ENCODE measurements at places on chromosomes 7 and 10. TPM values are rescaled to one million over a fixed set of nuclear protein-coding genes. Genes with fewer than 3 reads are reported as not detected.

TRPV5 gene
- total RNA-seq = not detected

CXCL12 gene
- total RNA-seq = not detected

HIP1 gene
- total RNA-seq = 25.8 TPM

HSPA12A gene
- 9.0 TPM for total RNA-seq

EN2 gene
- total RNA-seq = not detected

NCOA4 gene
- total RNA-seq = 236 TPM

CHST3 gene
- total RNA-seq = 15.8 TPM

RHEB gene
- total RNA-seq = 203 TPM

SRRM3 gene
- total RNA-seq = 0.24 TPM

HYAL4 gene
- not detected for total RNA-seq

DNA sequence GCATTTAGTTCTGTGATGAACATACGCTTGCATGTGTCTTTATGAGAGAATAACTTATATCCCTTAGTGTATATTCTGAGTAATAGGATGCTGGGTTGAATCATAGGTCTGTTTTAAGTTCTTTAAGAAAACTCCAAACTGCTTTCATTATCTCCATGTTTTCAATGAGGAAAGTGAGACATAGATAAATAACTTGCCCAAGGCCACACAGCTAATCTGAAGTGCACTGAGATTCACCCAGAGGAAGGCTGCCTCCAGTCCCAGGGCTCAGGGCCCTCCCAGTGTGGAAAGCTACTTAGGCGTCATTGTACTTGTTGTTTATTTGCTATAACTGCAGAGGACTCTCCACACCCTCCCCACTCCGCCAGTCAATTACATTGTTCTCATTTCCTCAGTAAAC, 126.7 kb downstream of the INHBA start:
- DNase-seq = peak; percentile 93

DNA sequence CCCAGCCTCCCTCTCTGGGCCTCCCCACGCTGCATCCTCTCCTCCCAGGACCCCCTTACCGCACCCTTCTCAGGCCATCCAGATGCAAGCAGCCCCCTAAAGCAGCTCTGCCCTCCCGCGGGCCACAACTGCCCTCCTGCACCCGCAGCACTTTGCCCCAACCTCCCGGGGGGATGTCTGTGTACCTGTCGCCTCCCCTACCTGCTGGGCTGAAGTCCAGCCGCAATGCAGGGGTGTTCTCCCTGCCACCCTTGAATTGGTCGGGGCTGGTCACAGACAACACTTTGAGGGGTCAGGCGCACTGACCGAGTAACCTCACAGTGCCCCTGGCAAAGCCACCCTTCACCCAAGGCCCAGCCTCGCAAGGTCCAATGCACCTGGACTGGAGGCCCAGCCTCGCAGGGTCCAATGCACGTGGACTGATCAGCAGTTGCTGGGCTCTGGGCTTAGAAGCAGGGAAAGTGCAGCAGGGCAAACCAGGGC, 8.3 kb upstream of the CALML5 start:
- DNase-seq = no peak

DNA sequence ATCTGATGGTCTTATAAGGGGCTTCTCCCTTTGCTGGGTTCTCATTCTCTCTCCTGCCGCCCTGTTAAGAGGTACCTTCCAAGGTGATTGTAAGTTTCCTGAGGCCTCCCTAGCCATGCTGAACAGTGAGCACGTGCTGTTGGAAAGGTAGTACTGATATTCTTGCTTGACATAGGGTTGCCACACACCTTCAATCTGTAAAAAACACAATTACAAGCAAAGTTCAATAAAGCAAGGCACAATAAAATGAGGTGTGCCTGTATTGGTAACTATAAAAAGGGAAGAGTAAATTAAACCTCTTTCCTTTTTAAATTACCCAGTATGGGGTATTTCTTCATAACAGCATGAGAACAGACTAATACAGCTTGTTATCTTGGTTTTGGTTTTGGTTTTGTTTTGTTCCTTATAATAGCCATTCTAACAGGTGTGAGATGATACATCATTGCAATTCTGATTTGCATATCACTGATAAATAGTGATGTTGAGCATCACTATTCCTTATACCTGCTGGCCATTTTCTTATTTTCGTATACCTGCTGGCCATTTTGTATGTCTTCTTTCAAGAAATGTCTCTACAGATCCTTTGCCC, 164.9 kb upstream of the TRIM24 start:
- no peak for DNase-seq

DNA sequence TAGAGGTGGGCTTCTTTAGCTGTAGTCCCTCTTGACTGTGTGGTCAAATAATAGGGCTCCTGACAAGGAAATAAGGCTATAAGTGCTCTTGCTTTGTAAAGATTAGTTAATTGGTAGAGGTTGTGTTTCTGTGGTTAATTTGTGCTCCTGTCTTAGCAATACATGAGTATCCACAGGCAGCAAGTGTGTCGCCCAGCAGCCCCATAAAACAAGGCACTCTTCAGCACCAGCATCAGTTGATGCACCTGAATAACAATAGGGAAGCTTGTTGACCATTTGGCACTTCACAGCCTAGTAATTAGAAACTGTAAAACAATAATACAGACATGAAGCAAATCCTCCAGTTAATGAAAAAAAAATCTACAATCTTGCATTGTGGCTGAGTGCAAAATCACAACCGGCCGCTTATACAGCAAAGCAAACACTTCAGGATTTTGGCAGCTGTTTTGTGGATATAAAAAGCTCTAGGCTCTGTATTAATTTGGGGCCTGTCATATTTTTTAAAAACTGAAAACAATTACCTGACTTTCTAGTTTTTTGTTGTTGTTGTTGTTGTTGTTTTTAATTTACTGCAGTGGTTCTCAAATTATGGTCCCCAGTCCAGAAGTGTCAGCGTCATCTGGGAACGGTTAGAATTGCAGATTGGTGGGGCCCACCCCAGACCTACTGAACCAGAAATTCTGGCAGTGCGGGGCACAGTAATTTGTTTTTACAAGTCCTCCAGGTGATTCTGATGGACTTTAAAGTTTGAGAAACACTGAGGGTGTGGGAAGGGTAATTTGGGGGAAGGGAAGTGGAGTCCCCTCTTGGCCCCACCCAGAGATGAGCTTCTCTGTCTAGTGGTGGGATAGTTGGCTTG, 56.8 kb downstream of the AUTS2 start:
- no peak for DNase-seq

DNA sequence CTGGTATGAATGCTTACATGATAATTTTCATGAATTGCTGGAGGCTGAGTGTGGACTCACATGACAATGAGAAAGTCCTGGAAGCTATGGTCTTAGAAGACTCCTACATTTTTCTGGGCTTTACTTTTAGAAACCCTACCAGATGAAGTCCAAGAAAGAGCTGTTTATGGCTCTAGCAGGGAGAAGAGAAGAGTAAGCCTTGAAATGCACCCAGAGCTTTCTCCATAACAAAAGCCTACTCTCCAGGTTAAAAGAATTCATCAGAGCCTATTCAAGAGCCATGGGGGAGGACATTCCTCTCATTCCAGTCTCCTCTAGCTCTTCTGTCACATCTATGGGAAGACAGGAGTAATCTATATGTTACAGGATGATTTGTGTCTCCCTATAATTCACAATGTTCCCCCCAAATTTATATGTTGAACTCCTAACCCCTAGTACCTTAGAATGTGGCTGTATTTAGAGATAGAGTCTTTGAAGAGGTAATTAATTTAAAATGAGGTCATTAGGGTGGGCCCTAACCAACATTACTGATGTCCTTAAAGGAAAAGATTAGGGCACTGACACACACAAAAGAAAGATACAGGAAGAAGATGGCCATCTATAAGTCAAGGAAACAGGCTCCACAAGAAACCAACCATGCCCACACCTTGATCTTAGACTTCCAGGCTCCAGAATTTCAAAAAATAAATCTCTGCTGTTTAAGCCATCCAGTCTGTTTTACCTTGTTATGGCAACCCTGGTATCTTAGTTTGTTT, 193.8 kb upstream of the PTER start:
- DNase-seq = no peak

DNA sequence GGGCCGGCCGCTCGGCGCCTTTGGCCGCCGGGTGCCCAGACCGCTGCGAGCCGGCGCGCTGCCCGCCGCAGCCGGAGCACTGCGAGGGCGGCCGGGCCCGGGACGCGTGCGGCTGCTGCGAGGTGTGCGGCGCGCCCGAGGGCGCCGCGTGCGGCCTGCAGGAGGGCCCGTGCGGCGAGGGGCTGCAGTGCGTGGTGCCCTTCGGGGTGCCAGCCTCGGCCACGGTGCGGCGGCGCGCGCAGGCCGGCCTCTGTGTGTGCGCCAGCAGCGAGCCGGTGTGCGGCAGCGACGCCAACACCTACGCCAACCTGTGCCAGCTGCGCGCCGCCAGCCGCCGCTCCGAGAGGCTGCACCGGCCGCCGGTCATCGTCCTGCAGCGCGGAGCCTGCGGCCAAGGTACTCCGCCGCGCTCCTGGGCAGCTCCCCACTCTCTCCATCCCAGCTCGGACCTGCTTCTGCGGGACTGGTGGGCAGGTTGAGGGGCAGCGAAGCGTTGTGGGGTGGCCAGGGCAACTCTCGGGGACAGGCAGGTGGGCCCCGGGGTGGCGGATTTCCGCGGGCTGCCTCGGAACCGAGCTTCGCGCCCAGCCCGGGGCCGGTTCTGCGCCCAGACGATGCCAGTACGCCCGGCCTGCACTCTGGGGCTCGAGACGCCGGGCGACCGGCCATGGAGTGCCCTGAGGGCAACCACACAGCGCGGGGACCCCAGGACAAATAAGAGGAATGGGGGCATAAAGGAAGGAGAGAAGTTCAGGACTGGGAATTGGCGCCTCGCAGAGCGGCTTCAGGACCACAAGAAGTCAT, 578 bp downstream of the HTRA1 start:
- no peak for DNase-seq

- DNase-seq = no peak
These were observed 19.0 kb downstream of the SOSTDC1 start for GRCh38 chr7:16446508-16446907.

GRCh38 chr10:28674782-28675181, 2.5 kb upstream of the BAMBI start:
- no peak for DNase-seq

DNA sequence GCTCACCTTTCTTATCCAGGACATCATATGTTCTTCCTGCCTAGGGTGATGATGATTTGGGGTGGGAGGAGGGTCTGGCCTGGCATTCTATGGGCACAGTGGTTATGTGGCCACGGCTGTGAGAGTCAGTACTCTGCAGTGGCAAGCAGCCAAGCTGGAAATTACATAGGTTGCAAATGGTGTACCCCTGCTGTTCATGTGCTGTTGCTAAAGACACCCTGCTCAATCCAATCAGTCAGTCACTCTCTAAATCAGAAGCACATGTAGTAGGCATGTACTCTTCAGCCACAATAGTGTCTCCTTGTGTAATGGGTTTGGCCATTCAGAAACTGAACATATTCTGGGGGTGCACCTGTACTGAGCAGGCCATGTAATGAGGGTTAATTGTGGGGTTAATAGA, 449.1 kb upstream of the ANKRD30A start:
- DNase-seq = no peak

GRCh38 chr7:129748356-129749109, 137.0 kb downstream of the NRF1 start:
- no peak for DNase-seq

- no peak for DNase-seq
These were observed 500.1 kb upstream of the ZMIZ1 start for GRCh38 chr10:78568620-78569019.

- no peak for DNase-seq
These were observed 203.6 kb upstream of the CELF2 start for GRCh38 chr10:10814069-10814468.

DNA sequence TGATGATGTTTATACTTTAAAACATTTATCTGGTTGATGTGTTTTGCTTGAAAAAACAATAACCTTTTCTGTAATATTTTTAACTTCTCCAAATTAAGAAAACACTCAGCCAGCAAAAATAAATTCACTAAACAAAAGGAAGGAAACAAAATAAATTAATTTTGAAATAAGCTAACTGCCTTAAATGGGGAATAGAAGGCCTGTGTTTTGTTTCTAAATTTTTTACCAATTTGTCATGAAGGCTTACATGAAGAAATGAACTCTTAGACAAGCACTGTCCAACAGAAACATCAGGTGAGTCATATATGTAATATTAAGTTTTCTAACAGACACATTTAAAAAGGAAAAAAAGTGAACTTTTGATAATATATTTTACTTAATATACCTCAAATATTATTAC, 68.5 kb downstream of the LRRN3 start:
- peak; percentile 57 for DNase-seq

GRCh38 chr7:132752431-132752830, 176.2 kb upstream of the PLXNA4 start:
- no peak for DNase-seq

DNA sequence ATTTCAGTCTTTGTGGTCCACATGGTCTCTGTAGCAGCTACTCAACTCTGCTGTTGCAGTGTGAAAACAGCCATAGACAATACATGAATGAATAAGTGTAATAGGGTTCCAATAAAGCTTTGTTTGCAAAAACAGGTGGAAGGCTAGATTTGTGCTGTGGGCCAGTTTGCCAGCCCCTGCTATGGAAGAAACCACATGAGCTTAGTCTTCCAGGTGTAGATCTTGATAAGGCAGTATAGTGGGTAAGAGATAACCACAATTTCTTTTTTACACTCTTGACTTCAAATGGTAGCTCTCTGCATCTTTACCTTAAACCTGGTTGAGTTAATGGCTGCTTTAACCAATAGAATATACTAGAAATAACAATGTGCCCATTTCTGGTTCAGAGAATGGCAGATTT, 135.0 kb upstream of the PALS2 start:
- no peak for DNase-seq

DNA sequence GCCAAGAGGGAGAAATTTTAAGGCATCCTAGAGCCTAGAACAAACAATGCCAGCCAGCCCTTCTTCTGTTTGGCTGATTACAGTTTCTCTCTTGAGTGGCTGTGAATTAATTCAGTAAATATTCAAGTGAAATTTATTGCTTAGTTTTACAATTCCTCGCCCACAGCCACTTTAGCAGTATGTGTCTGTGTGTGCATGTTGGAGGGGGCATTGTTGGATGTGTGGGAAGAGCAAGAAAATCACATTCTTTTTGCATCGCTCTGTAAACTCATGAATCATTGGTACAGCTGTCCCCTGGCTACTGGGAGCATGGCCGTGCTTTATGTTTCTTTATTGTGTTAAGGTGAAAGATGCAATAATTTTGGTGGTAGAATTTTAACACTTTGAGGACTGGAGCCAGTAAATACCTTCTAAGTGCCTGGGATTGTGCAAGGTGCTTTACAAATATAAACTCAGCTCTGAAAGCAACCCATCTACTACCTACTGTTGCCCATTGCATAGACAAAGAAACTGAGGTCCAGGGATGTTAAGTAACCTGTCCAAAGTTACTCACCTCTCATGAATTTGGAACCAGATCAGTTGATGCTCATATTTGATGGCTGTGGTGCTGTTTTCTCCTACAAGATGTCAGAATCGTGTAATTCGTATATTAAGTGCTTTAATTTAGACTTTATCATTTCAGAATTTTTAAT, 89.9 kb upstream of the BTBD16 start:
- no peak for DNase-seq

GRCh38 chr7:70190281-70190680, 592.0 kb downstream of the AUTS2 start:
- no peak for DNase-seq

GRCh38 chr7:50584793-50585408, 19.7 kb upstream of the DDC start:
- DNase-seq = no peak

Measured in SJSA1 (cell line).